Activated gamma-delta T cell treated with Interleukin-2 at 50 U/mL for 16 hours (primary cell): ENCODE measurements at places on chromosomes 2 and 18.

DNA sequence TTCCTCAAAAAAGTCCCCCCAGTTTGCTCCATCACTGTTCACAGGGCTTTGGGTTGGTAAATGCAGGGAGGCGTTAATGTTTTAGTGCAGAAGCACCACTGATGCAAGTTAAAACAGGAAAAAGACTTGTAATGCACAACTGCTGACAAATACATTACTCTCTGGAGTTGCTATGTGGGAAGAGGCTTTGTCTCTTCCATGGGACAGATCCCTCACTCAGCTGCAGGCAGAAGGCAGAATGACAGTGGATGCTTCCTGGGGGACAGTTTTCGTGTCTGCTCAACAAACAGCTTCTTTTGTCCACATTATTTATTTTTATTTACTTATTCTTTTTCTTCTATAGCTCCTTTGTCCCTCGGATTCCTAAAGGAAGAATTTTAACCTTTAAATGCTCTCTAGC lies 22.7 kb upstream of the KCNE4 start:
- no peak for DNase-seq

GRCh38 chr2:36562973-36563532 lies 34.9 kb downstream of the FEZ2 start:
- DNase-seq: no peak

DNA sequence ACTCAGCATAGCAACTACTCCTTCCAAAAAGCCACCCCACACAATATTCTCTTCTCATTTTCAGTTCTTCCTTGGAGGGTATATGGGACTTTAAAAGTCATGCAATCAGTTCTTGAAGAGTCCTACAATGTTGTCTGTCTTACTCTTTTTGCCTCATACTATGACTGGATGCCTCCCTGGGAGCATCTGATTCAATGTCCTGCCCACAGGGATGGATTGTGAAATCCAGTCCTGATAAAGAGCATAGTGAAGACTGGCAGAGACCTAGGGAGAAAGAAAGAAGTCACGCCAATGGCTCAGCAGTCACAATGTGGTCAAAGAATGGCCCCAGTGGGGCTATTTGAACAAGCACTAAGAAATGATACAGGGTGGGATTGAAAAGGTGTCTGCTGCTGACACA lies 155.1 kb upstream of the SERPINE2 start:
- no peak for DNase-seq

GRCh38 chr2:153308466-153308865 lies 170.1 kb downstream of the RPRM start:
- no peak for DNase-seq

DNA sequence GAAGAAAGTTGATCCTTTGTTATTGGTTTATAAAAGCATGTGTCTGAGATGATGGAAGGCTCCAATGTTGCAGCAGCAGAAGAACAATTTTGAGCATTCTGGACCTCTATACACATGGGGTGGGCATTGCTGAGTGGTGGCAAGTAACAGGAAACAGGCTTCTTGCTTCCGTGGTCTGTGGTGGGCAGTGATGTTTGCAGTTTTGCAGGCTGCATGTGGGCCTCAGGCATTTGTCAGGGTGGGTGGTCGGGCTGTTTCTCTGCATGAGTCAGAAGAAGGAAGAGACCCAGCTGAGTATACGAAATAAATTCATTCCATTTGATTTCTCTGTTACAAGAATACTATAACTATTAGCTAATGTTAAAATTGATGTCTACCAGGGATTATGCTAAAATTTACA lies 239.5 kb upstream of the COL3A1 start:
- DNase-seq: no peak

DNA sequence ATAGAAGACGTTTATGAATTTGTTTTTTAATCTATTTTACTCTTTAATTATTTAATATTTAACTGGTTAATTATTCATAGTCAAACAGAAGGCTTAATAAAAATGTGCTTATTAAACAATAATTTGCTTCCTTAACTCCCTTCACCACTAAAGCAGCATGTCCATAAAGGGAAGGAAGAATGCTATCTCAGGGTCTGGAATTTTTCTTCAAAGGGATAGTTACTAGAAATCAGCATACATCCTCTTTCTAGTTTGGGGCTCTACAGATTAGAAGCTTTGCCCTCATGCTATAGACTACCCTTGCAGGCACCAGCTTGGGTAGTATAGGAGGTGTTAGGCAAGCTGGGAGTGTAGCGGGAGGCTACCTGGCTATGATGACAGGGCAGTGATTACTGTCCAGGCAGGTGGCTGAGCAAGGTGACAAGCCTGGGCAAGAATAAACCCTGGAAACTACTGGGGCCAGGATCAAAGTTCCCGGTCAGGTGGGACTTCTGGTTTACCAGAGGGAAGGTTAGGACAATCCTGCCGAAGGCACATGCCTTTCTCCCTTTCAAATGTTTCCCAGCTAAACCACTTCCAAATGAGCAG lies 276.0 kb upstream of the REV1 start:
- no peak for DNase-seq

DNA sequence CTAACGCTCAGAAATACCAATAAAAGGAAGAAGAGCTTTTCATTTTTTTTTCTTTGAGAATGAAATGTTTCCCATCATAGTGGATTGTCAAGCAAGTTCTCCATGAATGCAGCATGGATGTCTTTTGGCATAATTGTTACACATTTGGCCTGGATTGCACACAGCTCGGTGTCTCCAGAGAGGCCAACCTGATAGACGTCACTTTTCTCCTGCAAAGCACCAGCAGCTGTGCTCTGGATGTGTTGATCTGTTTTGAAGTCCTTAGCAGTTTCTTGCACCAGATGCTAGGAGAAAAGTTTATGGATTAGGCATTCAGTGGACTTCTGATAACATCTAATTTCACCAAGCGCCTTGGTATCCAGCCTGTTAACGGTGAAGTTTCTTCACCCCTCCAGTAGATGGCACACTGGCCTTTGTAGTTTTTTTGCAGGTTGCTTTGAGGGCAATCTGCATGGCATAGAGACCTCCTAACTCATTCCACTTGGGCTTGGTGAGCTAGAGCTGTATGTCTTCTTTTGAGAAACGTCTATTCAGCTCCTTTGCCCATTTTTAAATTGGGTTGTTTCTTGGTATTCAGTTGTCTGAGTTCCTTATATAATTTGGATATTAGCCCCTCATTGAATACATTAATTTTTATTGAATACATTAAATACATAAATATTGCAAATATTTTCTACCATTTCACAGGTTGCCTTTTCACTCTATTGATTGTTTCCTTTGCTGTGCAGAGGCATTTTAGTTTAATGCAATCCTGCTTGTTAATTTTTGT lies 59.7 kb downstream of the PTH2R start:
- DNase-seq: no peak

- no peak for DNase-seq
Observed at GRCh38 chr2:127504552-127505430, 21.5 kb downstream of the IWS1 start.

- no peak for DNase-seq
Observed at GRCh38 chr2:61266632-61267505, 104.9 kb downstream of the C2orf74 start.

DNA sequence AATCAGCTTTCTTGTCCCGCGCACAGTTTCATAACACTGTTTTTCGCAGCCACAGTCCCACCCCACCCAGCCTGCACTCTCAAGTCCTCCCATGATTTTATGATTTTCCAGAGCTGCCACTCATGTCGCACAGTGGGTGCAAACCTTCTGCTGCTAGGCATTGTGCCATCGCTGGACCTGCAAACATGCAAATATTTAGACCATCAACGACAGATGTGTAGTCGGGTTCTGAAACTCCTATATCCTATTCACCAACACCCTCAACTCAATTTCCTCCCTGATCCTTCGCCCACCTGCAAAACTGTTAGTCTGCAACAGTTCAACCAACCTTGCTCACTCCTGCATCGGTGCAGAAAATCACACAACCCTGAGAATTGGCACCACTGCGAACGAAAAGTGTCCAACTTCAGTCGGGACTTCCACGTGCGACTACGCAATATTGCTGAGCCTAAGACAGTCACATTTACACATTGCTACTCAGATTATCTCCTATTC lies 871 bp upstream of the ALS2 start:
- no peak for DNase-seq

GRCh38 chr2:163863073-163863472 lies 127.3 kb upstream of the FIGN start:
- no peak for DNase-seq

GRCh38 chr2:88959480-88960204 lies 268.2 kb downstream of the RPIA start:
- DNase-seq: no peak

DNA sequence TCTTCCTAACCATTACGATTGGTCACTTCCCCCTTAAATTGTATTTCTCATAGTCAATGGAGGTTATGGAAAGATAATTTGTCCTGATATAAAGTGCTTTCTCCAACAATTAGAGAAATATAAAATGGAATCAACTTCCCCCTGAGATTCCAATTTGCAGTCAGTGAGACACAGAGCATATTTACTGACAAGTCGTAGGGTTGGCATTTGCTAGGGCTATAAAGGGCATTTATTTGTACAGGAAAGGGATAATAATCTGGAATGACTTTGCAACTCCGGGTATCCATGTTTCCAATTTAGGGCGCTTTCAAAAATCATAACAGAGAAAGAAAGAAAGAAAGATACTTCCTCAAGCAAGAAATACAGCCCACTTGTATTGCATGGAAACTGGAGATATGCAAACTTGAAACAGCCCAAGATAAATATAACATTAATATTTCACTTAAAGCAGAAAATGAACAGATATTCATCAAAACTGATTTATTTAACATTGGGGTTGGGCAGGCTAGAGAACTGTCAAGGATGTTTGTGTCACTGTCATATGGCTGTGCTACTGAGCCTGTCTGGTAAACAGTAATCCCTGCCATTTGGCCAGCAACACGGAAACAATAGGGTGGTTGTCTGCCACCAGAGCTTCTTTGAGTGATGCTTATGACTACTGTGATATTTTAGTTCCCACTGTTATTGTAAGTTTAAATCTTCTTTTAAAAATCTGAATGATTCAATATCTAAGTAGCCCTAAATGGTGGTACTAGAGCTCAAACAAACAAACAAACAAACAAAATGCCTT lies 621.8 kb downstream of the LRP1B start:
- DNase-seq: no peak

GRCh38 chr18:35242426-35242825 lies 1.6 kb downstream of the ZNF397 start:
- DNase-seq: no peak

- peak; percentile 87 for DNase-seq
Observed at GRCh38 chr2:30231212-30231995, at the start of gene LBH. Gene LBH, plus strand, starts transcription at chr2:30231534. Its CDS starts 205 bp downstream, at chr2:30231739.
